ENCODE measurements at places on chromosomes 1 and 21.

DNA sequence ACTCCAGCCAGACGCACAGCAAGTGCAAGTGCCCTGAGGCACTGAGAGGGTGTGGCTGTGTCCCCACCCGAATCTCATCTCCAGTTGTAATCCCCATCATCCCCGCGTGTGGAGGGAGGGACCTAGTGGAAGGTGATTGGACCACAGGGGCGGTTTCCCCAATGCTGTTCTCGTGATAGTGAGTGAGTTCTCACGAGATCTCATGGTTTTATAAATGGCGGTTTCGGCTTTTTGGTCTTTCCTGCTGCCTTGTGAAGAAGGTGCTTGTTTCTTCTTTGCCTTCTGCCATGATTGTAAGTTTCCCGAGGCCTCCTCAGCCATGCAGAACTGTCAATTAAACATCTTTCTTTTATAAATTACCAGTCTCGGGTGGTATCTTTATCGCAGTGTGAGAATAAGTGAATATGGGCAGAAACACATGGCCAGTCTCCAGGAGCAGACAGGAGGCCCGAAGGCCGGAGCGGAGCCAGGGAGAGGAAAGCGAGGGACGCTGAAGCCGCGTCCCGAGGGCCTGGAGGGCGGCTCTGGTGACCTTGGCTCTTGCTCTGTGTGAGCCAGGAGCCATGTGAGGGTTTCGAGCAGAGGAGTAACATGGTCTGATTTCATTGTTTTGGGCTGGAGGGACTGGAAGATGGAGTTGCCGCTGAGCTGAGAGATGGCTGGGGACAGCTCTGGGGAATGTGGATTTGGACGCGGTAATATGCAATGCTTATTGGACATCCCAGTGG is 76.0 kb upstream of the C1orf174 start:
- no peak for DNase-seq

DNA sequence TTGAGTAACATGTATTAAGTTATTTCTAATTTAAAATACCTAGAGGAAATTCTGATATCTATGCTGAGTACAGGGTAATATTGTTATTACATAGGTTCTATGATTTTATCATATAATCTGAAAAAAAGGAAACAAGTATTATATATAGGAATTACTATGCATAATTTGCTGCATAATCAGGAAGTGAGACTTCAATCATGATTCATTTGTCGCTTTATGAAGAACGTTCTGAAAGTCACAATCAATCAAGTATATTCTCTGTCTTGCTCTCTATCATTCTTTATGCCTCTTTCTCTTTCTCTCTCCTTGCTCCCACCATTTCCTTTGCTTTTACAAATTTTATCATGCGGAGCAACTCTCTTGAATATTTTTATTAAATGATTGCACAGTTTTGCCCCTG is 1130.3 kb downstream of the PLA2G4A start:
- DNase-seq = no peak

- no peak for DNase-seq
Observed at GRCh38 chr21:32193098-32193465, 85.8 kb downstream of the MIS18A start.

DNA sequence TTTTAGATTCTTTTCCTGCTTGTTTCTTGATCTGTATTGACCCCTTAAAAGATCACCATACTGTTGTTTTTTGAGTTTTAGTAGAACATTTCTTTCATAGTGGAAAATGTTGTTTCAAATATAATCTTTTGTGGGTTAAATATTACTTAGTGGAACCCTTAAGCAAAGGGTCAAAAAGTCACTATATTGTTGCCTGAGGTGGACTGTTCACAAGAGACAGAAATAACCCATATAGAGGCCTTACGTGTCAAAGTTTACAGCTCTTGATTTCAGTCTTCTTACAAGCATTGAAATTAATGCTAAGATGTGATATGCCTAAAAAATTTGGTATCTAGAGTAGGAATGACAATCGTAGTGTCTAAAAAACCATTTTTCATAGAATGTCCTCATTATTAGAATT is 6.3 kb downstream of the DNAJB4 start:
- DNase-seq = no peak

DNA sequence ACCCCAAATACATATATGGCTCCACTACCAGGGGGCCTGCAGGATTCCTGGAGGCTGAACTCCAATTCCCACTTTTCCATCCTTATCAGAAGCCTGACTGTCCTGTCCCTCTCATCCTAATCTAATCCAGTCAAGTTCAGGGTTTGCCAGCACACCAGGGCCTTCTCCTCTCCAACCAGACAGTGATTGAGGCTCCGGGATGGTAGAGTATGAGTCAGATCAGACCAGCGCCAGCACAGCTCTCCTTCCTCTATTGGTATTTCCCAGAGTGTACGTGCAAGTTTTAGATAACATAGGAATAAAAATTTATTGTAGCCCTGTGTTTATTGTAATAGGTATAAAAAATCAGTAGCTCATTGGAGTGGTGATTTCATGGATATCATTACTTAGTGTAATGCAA is 24.5 kb upstream of the RCSD1 start:
- no peak for DNase-seq

DNA sequence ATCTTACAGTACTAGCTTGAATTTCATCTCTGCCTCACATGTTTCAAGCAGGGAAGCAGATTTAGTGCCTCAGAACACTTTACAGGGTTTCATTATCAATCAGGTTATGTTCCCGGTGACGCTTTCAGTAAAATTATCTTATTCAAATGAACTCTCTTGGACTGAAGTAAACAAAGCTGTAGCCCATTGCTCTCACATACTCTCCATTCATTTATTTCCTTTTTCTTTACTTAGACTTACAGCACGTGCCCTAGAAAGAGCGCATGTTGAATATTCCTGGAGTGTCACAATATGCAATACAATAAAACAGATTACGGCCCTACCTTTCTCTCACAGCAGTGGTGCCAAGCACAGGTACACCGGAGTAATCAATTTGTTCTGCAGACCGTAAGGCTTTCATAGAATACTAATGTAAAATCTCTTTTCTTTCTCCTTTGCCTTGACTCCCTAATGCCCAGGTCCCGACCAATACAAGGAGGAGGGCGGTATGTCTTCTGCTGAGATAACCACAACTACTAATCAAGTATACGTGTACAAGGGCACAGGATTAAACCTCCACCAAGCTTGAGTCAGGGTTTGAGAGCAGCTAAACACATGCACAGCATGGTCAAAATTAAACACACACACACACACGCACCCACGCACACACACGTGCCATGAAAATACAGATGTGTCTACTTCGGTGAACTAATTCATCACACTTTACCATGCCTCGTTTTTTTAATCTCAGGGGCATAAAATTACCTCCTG is 62.8 kb downstream of the NRIP1 start:
- DNase-seq = no peak

DNA sequence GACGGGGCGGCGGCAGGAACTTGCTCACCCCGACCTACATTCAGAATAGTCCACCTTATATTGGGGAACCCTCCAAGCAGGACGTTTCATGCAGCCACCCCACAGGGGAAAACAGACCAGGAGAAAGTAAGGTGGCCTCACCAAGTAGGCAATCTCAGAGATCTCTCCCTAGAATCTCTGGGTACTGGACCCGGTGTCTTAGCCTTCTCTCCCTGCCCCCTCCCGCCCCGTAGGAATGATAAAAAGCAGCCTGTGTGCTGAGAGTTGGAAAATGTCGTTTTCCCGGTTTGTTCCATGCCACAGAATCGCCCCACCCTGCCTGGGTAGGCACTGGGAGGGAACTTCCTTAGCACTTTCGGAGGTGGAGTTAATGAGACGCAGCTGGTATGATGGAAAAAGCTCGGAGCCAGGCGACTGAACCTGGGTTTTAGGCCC is 789 bp upstream of the PTPN14 start:
- no peak for DNase-seq

- no peak for DNase-seq
Observed at GRCh38 chr1:239550178-239550577, 163.8 kb downstream of the CHRM3 start.

GRCh38 chr21:33174756-33175155 is 55.0 kb upstream of the IFNAR2 start:
- DNase-seq = no peak

DNA sequence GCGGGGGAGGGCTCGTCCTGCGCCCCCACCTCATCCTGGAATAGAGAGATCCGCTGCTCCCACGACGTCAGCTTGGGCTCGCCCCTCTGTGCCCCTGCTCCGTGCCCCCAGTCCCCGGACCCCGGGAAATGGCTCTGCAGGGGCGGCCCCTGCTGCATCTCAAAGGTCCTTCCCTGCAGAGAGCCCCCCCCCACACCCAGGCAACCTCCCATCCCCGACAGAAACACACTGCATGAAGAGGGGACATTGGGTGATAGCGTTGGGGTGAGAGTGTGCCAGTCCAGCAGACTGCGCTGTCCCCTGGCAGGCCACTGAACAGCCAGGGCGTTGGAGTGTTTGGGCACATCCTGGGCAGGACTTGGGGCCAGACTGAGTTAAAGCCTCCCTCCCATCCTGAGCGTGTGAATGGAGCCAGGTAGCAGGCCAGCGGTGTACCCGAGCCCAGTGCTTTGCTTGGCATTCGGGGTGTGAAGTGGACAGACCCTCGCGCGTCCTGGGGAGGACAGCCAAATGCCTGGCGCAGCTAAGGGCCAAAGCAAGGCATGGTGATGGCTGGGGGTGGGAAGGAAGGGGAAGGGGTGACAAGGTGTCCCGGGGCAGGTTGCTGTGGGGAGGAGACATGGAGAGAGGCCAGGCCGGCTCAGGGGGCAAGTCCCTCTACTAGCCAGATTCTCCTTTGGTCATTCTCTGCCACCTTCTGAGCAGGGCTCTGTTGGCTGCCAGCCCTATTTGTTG is 633 bp upstream of the ETNK2 start:
- no peak for DNase-seq

GRCh38 chr21:44658913-44659595 is 1.3 kb downstream of the KRTAP12-3 start:
- DNase-seq = peak; percentile 41

DNA sequence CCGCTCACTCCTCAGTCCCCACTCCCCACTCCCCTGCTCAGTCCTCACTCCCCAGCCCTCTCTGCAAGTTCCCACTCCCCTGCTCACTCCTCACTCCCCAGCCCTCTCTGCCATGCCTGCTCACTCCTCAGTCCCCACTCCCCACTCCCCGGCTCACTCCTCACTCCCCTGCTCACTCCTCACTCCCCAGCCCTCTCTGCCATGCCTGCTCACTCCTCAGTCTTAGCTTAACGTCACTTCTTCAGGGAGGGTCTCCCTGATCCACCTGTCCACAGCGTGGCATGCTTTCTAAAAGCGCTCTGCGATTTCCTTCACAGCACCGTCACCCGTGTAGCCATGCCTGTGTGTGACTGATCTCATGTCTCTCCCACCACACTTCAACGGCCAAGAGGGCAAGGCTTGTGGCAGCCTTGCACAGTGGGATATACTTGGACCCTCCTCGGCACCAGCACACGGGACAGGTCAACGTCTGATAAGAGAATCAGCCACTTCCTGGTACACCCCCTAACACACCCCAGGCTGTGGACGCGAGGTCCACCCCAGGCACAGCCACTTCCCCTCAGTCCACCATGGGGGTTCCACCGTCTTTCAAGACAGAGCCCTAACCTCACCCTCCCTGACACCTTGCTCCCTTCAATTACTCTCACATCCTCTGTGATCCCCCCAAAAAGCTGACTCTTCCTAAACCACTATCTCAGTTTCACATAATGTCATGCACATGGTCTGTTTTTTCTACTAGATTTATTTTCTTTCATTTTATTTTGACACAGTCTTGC is 14.0 kb downstream of the PRDM15 start:
- DNase-seq = no peak

- peak; percentile 71 for DNase-seq
Observed at GRCh38 chr1:192609110-192610079, 26.6 kb upstream of the RGS13 start.

GRCh38 chr1:71881611-71882010 is 400.7 kb downstream of the NEGR1 start:
- DNase-seq = no peak

DNA sequence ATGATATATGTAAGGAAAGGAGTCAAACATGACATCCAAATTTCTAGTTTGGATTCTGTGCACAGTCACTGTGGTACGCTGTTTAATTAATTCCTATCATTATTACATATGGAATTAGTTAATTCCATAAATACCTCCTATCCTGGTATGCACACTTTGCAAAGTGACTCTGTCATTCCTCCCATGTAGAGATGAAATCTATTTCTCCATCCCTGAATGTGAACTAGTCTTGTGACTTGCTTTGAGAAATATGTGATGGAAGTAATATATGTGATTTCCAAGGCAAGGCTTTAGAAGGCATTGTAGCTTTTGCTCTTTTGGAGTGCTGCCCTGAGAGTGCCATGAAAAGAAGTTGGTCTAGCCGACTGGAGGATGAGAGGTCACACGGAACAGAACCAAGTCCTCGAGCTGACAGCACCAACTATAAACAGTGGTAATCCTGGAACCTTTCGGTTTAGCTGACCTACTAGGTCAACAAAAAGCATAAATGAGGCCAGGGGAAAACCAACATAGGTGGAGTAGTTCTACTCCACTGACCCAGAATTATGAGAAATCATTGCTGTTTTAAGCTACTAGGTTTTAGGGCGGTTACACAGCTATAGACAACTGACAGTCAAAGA is 1.5 kb downstream of the SELENOF start:
- DNase-seq = no peak
